ENCODE measurements at places on chromosomes 3 and 15. TPM values are rescaled to one million over a fixed set of nuclear protein-coding genes. Genes with fewer than 3 reads are reported as not detected.

DNA sequence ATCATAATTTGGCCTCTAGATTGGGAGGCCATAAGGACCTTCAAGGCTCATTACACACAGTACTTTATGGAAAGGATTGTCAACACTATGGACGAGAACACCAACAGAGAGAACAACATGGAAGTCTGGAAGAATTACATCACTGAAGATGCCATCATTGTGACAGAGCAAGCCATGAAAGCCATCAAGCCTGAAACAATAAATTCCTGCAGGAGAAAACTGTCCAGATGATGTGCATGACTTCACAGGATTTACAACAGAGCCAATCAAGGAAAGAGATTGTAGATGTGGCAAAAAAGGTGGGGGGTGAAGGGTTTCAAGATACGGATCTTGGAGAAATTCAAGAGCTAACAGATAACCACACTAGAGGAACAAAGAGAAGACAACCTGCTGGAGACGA lies 15.9 kb downstream of the IL17RB start:
- H3K27ac ChIP-seq = no peak overlapping the region
- no peaks in the 10 kb centered on the region for H3K27me3 ChIP-seq
- peaks cover 42% of the 10 kb centered on the region for H3K36me3 ChIP-seq
- no peak for DNase-seq
- H3K4me1 ChIP-seq = no peaks in the 10 kb centered on the region
- H3K4me3 ChIP-seq = no peak overlapping the region

DNA sequence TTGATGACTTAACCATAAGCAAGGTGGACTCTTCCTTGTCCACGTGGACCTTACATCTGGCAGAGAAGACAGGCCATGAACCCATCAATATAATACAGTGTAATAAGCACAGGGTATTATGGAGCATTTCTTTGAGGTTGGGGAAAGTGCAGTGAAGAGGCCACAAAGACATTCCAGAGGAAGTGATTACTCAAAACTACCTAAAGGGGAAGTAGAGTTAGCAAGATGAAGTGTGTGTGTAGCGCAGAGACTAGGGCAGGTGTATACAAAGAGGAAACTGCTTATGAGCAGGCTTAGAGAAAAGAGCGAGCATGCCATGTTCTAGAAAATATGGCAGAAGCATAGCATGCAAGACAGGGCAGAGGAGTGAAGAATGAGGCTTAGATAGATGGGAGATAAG lies 17.9 kb downstream of the CP start:
- no peak for DNase-seq
- no peaks in the 10 kb centered on the region for H3K27me3 ChIP-seq
- no peak overlapping the region for H3K4me3 ChIP-seq
- H3K36me3 ChIP-seq = no peaks in the 10 kb centered on the region
- H3K4me1 ChIP-seq = peaks cover 43% of the 10 kb centered on the region

GRCh38 chr3:8968375-8968882 lies 5.2 kb upstream of the RAD18 start:
- H3K27ac ChIP-seq = no peak overlapping the region
- peaks cover 24% of the 10 kb centered on the region for H3K4me1 ChIP-seq
- DNase-seq = no peak
- no peaks in the 10 kb centered on the region for H3K36me3 ChIP-seq
- peaks cover 16% of the 10 kb centered on the region for H3K27me3 ChIP-seq

Gene TRH
- 0.16 TPM for total RNA-seq

Gene CSPG5
- total RNA-seq = 3.3 TPM

Gene CHRNA7
- total RNA-seq = 5.6 TPM

Measured in WTC11 (cell line).